ENCODE measurements at places on chromosomes 13 and 19.
A peak's percentile ranks its signal among the peaks of the same experiment; 100 is the strongest.

DNA sequence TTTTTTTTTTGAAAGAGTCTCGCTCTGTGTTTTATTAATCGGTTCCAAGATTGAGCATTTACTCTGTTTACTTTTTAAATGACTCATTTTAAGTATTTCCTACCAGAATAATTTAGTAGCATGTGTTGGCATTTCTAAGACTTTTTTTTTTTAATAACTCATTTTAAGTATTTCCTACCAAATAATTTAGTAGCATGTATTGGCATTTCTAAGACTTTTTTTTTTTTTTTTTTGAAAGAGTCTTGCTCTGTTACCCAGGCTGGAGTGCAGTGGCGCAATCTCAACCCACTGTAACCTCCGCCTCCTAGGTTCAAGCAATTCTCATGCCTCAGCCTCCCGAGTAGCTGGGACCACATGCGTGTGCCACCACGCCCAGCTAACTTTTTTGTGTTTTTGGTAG is 13.1 kb downstream of the SETDB2 start:
- DNase-seq = no peak
- peaks cover 21% of the 10 kb centered on the region for H3K4me1 ChIP-seq
- no peak overlapping the region for H3K4me3 ChIP-seq
- H3K27ac ChIP-seq = no peak overlapping the region

- H3K36me3 ChIP-seq = no peaks in the 10 kb centered on the region
- no peaks in the 10 kb centered on the region for H3K4me1 ChIP-seq
- no peak for DNase-seq
- no peak overlapping the region for H3K27ac ChIP-seq
These were observed 98.2 kb downstream of the ING1 start for GRCh38 chr13:110811771-110812120.

GRCh38 chr13:80504453-80504852 is 163.5 kb upstream of the SPRY2 start:
- H3K27ac ChIP-seq = no peak overlapping the region
- no peaks in the 10 kb centered on the region for H3K36me3 ChIP-seq
- no peak for DNase-seq
- no peaks in the 10 kb centered on the region for H3K27me3 ChIP-seq
- H3K4me1 ChIP-seq = no peaks in the 10 kb centered on the region

- H3K36me3 ChIP-seq = peaks cover 17% of the 10 kb centered on the region
- H3K4me3 ChIP-seq = no peak overlapping the region
- DNase-seq = no peak
- H3K27ac ChIP-seq = no peak overlapping the region
- H3K27me3 ChIP-seq = no peaks in the 10 kb centered on the region
These were observed 27.1 kb upstream of the N4BP2L1 start for GRCh38 chr13:32454886-32455593.

- H3K4me3 ChIP-seq = no peak overlapping the region
- H3K27ac ChIP-seq = peak overlapping the region; percentile 97
- H3K36me3 ChIP-seq = peaks cover 25% of the 10 kb centered on the region
- no peaks in the 10 kb centered on the region for H3K27me3 ChIP-seq
These were observed 5.5 kb downstream of the TPGS1 start for GRCh38 chr19:512547-513365.

DNA sequence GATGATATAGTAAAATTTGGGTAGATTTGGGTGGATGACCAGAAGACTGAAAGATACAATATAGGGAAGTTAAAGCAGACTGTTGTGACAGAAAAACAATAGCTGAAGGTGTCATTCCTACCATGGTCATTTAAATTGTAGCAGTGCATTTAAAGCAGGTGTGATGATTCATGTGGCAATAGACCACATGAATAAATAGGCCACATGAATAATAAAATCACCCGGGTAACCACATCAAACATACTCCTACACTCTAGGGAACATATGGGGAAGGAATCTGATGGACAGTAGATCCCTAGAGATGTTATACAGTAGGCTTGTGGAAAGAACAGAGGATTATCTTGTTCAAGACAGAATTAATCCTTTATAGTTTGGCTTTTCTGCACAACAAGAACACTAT is 392.6 kb downstream of the SLITRK5 start:
- H3K27ac ChIP-seq = no peak overlapping the region
- H3K4me3 ChIP-seq = no peak overlapping the region
- H3K4me1 ChIP-seq = no peaks in the 10 kb centered on the region

- H3K4me1 ChIP-seq = peaks cover 68% of the 10 kb centered on the region
- peak overlapping the region; percentile 81 for H3K4me3 ChIP-seq
- DNase-seq = no peak
- no peaks in the 10 kb centered on the region for H3K27me3 ChIP-seq
These were observed 953 bp downstream of the KCNN4 start for GRCh38 chr19:43779820-43780219.

GRCh38 chr13:64278493-64278892 is 2862.8 kb upstream of the PCDH20 start:
- no peak overlapping the region for H3K4me3 ChIP-seq
- DNase-seq = no peak
- H3K4me1 ChIP-seq = no peaks in the 10 kb centered on the region
- H3K36me3 ChIP-seq = no peaks in the 10 kb centered on the region
- H3K27ac ChIP-seq = no peak overlapping the region
- no peaks in the 10 kb centered on the region for H3K27me3 ChIP-seq

- no peaks in the 10 kb centered on the region for H3K36me3 ChIP-seq
- no peak for DNase-seq
These were observed 1260.3 kb upstream of the SLC10A2 start for GRCh38 chr13:104326523-104326922.

DNA sequence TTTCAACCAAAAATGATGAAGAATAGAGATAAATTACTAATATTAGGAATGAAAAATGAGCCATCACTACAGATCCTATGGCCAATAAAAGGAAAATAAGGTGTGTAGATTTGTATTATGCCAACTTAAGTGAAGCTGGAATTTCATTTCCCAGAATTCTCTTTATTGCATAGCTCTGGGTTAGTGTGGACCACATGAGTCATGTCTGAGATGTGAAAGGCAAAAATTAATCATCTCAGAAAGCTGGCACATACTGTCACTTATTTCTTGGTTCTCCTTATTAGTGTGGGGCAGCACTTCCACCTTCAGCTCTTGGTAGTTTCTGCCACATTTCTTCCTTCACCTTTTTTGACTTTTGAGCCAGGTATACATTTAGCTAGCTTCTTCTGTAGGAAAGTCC is 82.6 kb downstream of the KATNAL1 start:
- peaks cover 61% of the 10 kb centered on the region for H3K36me3 ChIP-seq
- no peak overlapping the region for H3K27ac ChIP-seq
- no peak overlapping the region for H3K4me3 ChIP-seq
